Caki2 (cell line): ENCODE measurements at places on chromosomes 16 and 17.

- no peak for DNase-seq
Measured at GRCh38 chr17:13647543-13648021, 45.9 kb upstream of the HS3ST3A1 start.

DNA sequence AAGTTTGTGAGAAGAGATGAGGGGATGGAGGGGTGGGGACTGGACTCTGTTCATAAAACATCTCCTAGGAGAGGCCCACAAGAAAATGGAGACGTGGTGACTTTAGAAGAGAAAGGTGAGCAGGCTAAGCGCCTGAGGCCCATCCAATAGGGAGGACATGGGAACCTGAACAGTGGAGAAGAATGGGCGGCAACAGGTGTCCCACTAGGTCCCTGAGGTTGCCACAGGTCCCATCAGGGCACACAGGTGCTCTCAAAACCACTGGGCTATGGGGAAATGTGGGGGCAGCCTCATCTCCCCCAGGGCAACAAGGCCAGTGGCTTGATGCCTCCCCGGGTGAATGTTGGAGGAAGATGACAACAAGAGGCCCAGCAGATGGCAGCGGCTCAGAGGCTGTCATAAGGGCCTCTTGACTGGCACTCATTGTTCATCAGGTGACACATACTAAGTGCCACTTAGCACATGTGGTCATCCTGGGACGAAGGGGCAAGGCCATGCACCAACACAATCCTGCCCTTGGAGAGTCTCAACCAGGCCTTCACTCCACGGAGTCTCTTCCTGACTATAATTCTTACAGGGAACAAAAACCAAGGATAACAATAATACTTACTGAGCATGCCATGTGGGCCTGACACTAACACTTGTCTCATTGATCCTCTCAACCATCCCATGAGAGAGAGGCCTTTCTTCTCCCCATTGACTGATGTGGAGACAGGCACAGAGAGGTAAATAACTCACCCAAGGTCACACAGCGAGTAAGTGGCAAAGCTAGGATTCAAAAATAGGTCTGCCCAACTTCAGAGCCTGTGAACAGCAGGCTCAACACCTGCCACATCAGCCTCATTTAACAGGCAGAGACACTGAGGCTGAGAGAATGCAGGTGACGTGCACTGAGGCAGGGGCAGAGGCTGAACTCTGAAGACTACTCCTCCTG is 38.0 kb downstream of the CUEDC1 start:
- DNase-seq = no peak

GRCh38 chr16:4505356-4506147 is 29.4 kb downstream of the HMOX2 start:
- DNase-seq = no peak

DNA sequence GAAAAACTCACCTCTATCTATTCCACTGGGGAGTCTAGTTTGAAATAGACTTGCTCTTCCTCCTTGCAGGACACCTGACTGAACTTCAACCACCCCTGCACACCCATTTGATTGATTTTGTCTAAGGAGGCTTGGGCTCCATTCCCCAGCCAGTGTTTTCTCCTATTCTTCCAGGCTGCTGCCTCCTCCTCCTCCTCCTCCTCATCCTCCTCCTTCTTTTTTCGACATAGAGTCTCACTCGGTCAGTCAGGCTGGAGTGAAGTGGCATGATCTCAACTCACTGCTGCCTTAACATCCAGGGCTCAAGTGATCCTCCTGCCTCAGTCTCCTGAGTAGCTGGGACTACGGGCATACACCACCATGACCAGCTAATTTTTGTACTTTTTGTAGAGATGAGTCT is 1.8 kb upstream of the DLX4 start:
- no peak for DNase-seq

DNA sequence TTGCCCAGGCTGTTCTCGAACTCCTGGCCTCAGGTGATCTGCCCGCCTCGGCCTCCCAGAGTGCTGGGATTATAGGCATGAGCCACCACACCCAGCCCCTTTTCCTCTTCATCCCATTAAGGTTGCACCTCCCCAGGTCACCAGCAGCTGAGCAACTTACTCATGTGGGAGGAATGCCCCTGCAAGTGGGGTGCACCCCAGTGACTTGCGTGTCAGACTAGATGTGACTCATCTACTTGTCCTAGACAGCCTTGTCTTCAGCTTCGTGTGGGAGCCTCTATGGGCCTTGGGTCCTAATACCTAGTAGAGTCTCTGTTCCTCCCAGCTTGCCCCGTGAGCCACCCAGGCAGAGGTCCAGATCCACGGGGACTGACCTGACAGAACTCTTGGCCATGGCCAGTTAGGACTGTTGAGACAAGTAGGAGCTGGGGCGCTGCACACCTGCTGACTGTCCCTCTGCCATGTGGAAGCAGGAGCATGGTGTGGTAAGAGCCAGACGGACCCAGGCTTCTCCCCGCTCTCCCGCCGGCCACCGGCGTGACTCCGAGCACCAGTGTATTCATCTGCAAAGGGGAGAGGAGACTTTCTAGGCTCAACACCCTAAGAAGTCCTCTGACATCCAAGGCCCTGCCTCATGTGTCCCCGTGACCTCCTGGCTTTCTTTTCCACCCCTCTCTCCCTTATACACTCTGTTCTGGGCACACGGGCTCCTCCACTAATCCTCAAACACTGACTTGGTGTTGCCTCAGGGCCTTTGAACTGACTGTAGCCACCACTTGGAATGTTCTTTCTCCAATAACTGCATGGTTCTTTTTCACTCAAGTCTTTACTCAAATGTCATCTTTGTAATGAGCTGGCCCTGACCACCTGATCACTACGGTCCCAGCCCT is 11.6 kb upstream of the CBX4 start:
- DNase-seq = peak; percentile 72

DNA sequence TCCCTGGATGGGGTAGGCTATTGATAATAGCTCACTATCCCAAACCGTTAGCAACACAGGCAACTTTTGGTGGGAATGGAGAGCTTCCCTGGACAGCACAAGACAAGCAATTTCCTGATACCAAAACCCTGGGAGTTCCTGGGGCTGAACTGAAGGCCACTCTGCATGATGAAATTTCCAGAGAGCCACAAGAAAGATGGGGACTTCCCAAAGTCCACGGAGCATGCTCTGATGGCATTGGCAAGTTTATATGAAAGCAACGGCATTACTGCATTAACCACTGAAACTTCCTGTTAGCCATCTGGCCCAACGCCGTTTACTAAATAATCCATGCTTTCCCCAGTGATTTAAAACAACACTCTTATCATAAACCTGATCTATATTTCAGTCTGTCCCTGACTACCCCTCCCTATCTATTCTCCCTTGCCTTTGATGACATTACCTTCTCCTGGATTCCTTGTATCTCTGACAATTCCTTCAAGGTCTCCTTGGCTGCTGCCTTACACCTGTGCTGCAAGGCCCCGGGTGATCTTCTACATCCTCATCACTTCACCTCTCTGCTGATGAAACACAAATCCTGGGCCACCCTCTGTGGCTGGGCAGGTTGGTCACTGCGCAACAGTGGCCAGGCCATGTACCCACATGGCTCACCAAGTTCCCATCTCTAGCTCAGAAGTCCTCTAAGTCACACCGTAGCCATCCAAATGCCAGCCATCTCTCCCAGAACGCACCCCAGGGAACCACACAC is 108.5 kb upstream of the RCVRN start:
- no peak for DNase-seq

DNA sequence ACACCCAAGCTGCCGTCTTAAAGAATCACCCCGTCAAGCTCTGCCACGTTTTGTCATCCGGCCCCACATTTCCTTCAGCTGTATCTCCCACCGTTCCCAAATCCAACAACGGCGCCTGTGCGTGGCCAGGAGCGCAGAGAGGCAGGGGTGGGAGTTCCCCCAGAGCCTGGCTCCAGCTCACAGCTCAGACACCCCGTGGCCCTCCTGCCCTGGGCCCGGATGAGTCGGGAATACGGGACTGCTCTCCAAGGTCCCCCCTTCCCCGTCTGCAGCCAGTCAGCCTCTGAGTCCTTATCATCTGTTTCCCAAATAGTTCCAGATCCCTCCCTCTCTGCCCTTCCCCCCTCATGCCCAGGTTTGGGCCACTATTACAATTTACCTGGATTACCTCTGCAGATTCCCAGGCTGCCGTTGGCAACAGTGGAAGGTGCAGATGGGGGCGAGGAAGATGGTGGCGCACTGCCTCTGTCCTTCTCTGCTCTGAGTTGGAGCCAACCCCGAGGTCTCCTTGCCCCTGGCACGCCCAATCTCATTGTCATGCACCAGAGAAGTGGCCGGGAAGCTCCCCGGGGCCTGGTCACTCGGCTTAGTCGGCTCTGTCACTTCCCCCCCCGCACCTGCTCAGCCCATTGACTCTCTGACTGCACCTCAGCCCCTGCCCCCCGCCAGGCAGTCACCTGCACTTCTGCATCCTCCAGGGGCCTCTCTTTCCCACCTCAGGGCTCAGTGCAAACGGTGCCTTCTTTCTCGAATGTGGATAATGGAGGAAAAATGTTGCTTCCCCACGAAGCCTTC is 18.3 kb upstream of the RPTOR start:
- no peak for DNase-seq

GRCh38 chr16:47829850-47830600 is 325.8 kb downstream of the ABCC12 start:
- no peak for DNase-seq

GRCh38 chr17:7416323-7416722 is 3.8 kb upstream of the SPEM1 start:
- no peak for DNase-seq

DNA sequence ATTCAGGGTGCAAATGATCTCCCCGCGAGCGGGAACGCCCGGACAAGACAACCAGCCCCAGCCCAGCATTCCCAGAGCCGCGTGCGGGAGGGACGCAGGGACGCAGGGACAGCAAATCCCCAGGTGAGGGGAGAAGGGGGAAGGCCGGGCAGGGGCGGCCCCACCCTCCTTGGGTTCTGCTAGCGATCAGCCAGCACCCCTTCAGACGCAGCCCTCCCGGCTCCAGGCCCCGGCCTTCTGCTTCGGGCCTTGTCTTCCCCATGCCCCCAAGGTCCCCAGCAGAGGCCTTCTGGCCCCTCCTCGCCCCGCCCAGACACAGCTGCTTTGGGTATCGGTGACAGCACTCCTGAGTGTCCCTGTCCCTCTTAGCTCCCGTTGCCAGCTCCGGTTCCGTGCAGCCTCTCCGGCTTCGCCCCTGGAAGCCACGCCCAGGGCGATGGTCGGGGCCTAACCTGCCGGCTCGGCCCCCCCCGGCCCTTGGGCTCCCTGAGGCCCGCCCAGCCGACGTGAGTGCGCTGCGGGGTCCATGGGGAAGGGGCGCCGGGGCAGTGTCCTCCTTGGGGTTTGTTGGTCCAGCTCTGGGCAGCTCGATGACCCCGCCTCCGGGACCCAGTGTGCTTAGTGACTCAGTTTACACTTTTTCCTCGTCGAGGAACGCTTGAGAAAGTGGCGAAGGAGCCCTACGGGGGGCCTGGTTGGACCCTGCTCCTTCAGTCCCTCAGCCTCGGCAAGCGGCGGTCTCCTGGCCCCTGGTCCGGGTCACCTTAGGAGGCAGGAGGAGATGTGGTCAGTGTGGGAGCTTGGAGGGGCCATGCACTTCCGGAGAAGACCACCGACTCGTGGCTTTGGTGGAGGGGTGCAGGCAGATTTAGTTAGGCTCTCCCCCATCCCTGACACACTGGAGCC is 50.5 kb upstream of the AMZ2 start:
- no peak for DNase-seq

- DNase-seq = no peak
Measured at GRCh38 chr17:57552114-57552624, 192.9 kb downstream of the CCDC182 start.

DNA sequence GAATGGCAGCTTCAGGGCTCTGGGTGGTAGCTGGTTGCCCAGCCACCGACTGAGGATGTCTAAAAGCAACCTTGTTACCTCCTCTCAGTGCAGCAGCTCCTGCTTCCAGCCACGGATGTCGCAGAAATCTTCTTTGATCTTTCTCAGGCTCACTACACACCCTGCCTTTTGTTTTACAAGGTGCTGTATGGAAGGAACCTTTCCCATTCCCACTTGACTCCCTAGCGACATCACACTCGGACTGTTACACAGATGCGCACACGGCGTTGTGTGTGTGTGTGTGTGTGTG is 135.8 kb upstream of the CPHXL start:
- no peak for DNase-seq

GRCh38 chr16:24538756-24539294 is 541 bp upstream of the RBBP6 start:
- DNase-seq = no peak

DNA sequence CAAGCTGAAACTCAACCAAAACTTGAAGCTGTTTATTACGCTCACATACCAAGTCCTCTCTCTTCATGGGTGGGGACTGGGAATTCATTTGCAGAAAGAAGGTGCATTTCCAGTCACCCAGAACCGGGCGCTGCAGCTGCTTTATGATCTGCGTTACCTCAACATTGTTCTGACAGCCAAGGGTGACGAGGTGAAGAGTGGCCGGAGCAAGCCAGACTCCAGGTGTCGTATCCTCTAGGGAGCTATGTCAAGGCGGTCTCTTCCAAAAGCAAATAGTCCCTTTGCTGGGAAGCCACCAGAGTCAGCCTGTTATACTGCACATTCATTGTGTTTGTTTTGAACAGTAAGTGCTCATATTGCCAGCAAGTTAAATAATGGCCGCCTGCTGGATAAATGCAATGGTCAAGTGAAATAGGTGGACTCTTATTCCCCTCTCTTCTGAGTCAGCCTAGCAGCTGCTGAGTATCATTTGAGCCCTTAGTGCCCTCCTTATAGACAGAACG is 12.7 kb downstream of the COG1 start:
- DNase-seq = no peak

DNA sequence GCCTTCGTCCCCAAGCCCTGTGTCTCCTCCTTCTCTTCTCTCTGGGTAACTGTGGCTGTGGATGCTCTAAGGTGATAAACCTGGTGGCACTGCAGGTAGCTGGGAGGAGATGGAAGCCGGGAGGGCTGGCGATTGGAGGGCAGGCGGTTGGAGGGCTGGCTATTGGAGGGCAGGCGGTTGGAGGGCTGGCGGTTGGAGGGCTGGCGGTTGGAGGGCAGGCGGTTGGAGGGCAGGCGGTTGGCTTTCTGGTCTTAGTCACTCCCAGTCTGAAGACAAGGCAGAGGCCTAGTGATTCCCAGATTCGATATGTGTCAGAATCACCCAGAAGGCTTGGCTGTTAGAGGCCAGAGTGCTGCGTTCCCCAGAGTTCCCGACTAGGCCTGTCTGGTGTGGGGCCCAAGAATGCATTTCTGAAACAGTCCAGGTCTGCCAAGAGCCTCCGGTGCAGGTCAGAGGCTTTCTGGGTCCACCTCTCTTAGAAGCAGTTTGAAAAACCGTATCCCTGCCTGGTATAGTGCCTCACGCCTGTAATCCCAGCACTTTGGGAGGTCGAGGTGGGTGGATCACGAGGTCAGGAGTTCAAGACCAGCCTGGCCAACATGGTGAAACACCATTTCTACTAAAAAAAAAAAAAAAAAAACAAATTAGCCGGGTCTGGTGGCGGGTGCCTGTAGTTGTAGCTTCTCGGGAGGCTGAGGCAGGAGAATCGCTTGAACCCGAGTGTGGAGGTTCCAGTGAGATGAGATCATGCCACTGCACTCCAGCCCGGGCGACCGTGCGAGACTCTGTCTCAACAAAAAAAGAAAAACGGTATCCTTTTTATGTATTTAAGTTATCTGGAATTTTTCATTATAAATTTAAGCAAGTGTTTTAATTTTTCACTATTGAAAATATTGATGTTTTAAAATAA is 59.7 kb downstream of the WDR45B start:
- no peak for DNase-seq

- DNase-seq = no peak
Measured at GRCh38 chr17:17880577-17881196, 43.9 kb upstream of the SREBF1 start.
